ENCODE measurements at places on chromosomes 3 and 15.

- ATAC-seq, result no peak
Measured at GRCh38 chr3:180329847-180330246, 272.1 kb upstream of the TTC14 start.

DNA sequence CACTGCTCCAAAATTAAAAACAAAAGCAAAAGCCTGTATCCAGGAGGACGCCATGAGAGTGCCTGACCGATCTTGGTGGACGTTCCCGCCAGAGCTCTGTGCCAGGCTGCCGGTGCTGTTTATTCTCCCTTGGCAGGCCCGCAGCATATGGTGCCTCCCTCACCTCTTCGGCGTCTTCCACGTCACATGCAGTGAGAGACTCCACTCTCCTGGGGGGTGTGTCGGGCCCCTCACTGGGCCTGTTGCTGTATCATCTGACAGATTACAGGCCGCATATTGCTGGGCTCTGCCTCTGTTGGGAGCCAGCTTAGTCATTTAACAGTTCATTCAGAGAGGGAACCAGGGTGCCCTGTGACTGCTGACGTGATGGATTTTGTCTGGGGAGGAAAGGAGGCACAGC lies 86.4 kb upstream of the ARRDC4 start:
- no peak for ATAC-seq

DNA sequence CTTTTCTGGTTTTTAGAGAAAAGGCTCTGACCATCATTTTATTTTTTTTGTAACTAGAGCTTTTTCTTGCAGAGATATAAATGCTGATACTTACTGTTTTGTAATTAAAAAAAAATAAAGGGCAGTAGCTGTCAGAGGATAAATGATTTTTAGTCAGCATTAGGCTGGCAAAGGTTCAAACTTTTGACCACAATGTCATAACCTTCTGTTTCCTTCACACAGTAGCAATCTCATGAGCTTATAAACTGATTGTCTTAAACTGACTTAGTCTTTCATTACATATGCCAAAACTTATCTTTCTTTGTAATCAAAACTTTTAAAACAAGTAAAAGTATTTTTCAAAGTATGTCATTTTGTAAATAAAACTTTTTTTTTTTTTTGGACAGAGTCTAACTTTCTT lies 841.9 kb downstream of the OTOL1 start:
- ATAC-seq, result no peak

DNA sequence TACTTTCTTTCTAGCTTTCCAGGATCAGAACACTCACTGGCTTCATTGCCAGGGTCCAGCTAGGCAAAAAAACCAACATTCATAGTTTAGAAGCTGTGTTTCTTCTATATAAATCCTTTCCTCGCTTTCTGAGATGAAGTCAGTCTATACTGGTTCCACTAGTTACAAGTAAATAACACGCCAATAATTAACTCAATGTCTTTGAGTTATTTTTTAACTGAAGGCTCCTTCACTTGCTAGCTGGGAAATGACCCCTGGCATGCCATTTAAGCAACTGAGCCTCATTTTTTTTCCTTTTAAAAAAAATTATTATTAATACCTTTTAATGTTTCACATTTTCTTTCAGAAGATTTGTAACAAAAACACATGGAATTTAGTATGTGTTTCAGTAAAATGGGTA lies 2.1 kb upstream of the CCDC174 start:
- no peak for ATAC-seq

DNA sequence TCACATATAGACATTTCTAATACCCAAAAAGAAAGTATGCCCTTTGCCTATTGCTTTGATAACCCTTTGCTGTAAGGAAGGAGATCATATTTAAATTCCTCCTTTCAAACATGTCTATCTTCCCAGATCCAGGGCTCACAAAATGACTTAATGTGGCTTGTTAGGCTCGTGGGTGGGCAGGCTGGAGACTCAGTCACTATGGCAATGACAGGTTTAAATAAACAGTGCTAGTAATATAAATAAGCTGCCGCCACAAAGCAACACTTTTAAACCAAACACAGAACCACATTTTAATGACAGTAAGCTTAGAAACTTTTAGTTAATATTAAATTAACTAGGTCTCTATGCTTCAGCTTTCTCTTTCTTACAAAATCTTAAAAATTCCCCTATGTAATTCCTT lies 616.0 kb upstream of the NAALADL2 start:
- ATAC-seq, result no peak

DNA sequence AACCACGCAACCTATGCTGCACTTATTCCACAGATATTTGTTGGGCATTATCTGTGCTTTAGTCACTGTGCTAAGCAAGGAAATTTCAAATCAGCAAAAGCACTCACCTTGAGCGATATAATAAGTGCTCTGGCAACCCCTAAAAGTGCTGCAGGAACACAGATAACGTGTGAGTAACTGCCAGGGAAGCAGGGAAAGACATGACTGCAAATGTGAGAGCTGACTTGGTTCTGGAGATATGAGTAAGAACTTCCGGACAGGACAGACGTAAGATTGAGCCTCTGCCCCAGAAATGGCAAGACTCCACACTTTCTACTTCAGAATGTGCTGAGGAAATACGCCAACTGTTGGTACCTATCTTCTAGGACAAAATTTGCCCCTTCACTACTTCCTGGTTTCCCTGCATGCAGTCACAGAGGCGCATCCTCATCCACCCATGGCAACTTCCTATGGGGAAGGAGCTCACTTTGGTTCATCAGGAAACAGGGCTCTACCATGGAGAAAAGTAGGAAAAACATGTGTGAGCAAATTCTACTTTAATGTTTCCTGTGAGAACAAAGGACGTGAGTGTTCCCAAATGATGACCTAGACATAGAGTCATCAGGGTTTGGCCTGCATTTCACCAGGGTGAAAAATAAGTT lies 41.7 kb downstream of the AQP9 start:
- no peak for ATAC-seq

DNA sequence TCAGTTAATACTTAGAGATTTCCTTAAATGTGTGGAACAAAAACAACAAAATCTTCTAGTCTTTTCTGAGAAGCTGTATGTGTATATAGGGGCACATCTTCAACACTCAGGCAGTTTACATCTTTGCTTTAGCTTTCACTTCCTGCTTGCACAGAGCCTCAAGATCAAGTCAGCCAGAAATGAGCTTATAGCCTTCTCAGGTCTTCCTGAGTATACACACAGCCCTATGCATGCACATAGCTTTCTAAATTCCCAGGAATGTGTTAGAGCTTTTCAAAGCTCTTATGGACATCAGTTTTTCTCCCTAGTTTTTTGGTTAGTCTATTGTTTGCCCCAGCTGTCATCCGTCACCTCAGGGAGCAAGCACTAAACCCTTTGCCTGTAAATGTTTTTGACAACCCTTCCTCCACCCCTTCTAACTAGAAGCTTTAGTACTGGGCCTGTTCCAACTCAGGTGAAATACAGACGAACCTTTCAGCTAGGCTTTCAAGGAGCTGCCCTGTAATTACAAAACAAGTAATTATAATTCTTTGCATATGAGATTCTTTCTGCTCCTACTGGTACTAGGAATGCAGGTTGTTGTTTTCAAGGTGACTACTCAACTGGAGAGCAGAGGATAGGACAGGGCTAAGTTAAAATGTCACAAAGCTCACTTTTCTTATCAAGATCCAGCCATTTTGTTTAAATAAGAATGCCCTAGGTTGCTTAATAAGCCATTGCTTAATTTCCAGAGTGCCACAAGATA lies 22.6 kb upstream of the MTMR10 start:
- ATAC-seq, result peak; percentile 96

- ATAC-seq, result no peak
Measured at GRCh38 chr15:89457086-89457485, 39.3 kb downstream of the RHCG start.

GRCh38 chr15:74343127-74343796 lies 24.2 kb downstream of the CYP11A1 start:
- no peak for ATAC-seq

GRCh38 chr3:16768956-16769355 lies 115.8 kb upstream of the PLCL2 start:
- no peak for ATAC-seq

- ATAC-seq, result no peak
Measured at GRCh38 chr15:84003791-84004503, 231.6 kb upstream of the GOLGA6L4 start.

- ATAC-seq, result no peak
Measured at GRCh38 chr3:59595830-59596229, 546.0 kb upstream of the CFAP20DC start.

All from stimulated activated memory B cell treated with anti-CD40 and anti-IgM and Interleukin-4, amounts not matched to agents 10 μg/mL and 1 μg/mL and 100 μg/mL, for 72 hours (primary cell).